Femur (tissue), 1 donor: ENCODE measurements at places on chromosomes 4 and X.

DNA sequence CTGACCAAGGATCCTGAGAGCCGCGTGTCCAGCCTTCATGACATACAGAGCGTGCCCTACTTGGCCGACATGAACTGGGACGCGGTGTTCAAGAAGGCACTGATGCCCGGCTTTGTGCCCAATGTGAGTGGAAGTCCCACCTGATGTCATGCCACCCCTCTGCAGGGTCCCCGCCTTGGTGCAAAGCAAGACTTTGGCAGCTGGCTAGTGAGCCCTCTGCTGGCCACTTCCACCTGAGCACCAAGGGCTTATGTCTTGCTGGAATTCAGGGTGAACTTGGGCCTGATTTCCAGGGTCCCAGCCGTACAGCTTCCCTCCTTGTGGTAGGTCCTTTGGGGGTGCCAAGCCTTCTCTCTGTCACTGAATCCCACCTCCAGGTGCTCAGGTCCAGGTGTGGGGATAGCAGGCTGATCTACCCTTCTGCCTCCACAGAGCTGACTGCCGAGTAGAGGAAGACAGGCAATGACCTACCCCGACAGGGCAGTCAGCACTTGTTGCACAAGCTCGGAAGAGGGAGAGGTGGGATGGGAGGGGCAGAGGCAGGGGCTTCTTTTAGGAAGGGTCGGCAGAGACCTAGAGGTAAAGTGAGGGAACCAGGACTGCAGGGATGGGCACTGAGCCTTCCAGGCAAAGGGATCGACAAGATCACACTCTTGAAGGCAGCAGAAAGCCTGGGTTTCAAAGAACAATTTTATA lies 248.1 kb downstream of the EVC2 start:
- DNase-seq = no peak

GRCh38 chrX:49877397-49878101 lies 1.7 kb upstream of the USP27X start:
- no peak for DNase-seq

GRCh38 chr4:113141901-113142346 lies 92.5 kb downstream of the ANK2 start:
- no peak for DNase-seq

- no peak for DNase-seq
Measured at GRCh38 chr4:163967263-163967662, 472.8 kb downstream of the TMA16 start.

DNA sequence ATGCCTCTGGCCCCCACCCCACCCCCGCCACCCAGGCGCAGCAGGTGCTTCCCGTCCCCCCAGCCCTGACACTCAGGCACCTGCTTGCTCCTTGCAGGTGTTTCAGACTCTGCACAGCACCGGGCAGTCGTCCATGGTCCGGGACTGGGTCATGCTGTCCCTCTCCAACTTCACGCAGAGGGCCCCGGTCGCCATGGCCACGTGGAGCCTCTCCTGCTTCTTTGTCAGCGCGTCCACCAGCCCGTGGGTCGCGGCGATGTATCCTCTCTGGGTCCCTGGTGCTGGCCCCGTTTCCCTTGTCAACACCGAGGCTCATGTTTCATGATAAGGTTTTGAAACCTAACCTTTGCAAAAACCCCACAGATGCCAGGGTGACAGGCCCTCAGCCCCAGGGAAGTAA lies 10.2 kb upstream of the MSANTD1 start:
- no peak for DNase-seq

DNA sequence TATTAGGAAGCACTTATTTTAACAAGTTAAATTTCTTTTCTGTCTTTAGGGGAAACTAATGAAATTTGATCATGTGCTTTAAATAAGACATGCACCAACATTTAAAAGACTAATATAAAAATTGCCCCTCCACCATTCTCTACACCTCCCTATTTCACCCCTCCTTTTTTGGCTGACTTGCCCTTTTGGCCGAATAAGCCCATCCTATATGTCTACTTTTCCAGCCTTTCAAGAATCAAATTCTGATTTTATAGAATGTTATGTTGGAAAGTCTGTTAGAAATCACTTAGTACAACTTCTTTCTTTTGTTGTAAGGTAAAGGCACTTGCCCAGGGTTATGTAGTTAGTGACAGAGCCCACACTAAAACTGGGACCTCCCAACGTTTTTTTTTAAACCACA lies 1.8 kb downstream of the CAPN6 start:
- no peak for DNase-seq

GRCh38 chrX:7926914-7927258 lies 327 bp downstream of the PNPLA4 start:
- no peak for DNase-seq

DNA sequence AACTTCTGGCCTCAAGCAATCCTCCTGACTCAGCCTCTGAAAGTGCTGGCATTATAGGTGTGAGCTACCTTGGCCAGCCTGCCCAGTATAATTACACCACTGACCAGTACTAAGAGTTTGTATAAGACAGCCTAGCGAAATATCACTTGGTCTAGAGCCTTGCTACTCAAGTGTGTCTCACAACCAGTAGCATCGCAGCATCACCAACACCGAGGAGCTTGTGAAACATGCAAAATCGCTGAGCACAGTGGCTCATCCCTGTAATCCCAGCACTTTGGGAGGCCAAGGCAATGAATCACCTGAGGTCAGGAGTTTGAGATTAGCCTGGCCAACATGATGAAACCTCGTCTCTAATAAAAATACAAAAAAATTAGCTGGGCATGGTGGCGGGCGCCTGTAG lies 102.0 kb upstream of the GATB start:
- no peak for DNase-seq

GRCh38 chrX:105116486-105116885 lies 104.0 kb downstream of the TEX13A start:
- DNase-seq = no peak

GRCh38 chr4:114464726-114465272 lies 133.8 kb upstream of the UGT8 start:
- no peak for DNase-seq

DNA sequence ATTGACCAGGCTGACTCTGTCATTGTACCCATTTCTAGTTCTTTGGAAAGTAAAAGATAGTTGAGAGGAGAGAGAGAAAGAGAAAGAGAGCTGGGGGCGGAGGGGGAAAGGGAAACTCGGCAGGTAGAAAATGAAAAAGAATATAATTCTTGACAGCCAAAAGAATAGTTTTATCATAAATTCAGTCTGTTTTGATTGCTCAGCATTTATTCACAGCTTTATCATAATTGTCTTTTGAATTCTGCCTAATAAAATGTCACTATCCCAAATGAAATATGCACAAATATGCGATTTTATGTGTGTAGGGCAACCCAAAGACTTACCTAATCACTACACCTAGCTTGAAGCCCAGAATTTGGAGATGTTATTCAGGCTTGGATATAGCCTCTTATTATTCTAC lies 1024.0 kb upstream of the PABPC4L start:
- DNase-seq = no peak

GRCh38 chrX:103212749-103213457 lies 2.0 kb upstream of the BEX4 start:
- no peak for DNase-seq

- no peak for DNase-seq
Measured at GRCh38 chrX:126900937-126901336, 81.4 kb downstream of the PRR32 start.

GRCh38 chrX:8404926-8405325 lies 59.7 kb upstream of the VCX3B start:
- DNase-seq = no peak

GRCh38 chr4:77043507-77044136 lies 32.2 kb downstream of the CCNI start:
- DNase-seq = no peak

DNA sequence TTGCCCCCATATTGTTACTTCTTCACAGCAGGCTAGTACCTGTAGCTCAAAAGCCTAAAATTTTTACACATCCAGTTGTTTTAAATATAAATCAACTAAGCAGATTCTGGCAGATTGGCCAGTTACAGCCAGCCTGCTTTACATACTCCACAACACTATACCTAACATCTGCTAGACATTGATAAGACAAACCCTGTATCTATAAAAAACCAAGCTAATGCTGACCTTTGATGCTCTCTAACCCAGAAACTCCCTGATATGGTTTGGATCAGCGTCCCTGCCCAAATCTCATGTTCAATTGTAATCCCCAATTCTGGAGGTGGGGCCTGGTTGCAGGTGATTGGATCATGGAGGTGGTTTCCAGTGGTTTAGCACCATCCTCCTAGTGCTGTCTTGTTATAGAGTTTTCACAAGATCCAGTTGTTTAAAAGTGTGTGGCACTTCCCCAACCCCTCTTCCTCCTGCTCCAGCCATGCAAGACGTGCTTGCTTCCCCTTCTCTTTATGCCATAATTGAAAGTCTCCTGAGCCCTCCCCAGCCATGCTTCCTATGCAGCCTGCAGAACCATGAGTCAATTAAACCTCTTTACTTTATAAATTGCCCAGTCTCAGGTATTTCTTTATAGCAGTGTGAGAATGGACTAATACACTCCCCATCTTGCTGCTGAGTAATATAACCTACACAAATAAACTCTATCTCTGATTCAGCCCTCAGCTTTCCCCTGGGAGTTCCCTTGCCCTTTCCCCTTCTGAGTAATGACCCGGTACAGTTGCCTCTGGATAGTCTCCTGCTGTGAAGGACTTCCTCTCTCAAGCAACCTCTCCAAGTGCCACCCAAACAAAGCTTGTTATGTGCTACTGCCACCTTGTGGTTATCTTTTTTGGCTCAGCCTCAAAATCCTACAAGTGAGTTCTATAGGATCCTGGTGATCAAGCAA lies 39.6 kb downstream of the ZCCHC13 start:
- DNase-seq = peak; percentile 31

DNA sequence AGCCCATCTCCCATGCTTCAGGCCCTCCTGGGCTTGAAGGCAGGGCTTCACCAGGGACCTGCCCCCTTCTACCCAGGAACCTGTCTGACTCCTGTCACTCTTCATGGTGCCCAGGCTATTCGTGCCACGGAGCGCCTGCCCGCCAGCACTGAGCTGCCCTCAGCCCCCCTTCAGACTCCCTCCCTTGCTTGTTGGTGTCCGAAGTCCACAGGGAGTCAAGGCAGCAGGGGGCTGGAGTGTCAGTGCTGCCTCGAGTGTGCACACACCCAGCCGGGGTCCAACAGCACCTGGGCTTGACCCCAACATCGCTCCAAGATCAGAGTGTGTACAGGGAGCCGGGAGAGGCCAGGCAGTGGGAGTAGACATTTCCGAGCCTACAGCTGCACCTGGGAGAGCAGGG lies 59.8 kb downstream of the TBCK start:
- DNase-seq = no peak

GRCh38 chr4:154720123-154720522 lies 23.7 kb upstream of the LRAT start:
- no peak for DNase-seq

GRCh38 chr4:29046186-29046585 lies 1674.0 kb upstream of the PCDH7 start:
- peak; percentile 32 for DNase-seq

DNA sequence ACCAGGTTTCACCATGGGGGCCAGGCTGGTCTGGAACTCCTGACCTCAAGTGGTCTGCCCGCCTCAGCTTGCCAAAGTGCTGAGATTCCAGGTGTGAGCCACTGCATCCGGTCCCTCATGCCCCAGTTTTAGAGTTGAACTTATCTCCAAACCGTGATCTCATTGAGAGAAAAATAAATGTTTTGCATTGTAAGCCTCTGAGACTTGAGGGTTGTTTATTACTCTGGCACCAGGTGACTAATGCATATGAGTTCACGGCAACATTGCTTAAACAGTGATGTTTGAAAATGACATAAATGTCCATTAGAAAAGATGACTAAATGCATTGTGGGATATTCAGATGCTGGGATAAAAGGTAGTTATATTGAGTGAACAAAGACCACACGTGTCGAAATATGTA lies 22.9 kb upstream of the FAT1 start:
- no peak for DNase-seq

DNA sequence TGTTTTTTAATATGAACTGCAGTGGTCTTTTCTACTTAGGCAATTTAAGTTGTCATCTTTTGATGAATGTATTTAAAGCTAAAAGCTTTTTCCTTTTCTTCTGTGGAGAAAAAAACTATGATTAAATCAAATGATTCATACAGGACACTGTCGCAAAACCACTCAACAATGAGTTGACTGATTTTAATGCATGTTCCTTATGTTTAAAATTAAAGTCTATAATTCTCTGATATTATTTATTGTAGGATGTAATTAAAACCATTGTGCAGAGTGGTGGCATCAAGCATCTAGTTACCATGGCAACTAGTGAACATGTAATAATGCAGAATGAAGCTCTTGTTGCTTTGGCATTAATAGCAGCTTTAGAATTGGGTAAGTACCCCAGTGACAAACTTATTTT lies 172.5 kb downstream of the RAP1GDS1 start:
- DNase-seq = no peak

DNA sequence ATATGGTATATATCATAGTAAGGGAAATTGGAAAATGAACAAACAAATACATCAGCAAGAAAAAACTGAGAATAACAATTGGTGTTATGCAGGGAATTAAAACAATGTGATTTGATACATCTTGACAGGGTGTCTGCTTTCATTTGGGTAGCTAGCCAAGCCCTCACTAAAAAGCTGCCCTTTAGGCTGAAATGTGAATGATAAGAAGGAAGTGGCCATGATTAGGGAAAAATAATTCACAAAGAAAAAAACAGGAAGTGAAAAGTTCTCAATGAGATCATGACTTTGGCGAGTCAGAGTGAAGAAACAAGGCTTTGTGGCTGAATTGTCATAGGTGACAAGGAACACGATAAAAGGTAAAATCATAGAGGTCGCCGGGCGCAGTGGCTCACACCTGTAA lies 675.8 kb upstream of the SLIT2 start:
- no peak for DNase-seq

DNA sequence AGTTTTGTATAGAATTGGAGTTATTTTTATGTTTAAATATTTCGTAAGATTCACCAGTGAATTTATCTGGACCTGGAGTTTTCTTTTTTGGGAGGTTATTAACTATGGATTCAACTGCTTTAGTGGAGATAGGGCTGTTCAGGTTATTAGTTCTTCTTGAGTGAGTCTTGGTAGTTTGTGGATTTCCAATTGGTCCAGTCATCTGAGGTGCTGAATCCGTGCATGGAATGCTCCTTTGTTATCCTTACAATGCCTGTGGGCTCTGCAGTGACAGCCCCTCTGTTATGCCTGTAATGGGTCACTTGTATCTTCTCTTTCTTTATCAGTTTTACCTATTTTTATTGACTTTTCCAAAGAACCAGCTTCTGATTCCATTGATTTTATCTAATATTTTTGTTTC lies 15.4 kb upstream of the NKX1-1 start:
- no peak for DNase-seq

DNA sequence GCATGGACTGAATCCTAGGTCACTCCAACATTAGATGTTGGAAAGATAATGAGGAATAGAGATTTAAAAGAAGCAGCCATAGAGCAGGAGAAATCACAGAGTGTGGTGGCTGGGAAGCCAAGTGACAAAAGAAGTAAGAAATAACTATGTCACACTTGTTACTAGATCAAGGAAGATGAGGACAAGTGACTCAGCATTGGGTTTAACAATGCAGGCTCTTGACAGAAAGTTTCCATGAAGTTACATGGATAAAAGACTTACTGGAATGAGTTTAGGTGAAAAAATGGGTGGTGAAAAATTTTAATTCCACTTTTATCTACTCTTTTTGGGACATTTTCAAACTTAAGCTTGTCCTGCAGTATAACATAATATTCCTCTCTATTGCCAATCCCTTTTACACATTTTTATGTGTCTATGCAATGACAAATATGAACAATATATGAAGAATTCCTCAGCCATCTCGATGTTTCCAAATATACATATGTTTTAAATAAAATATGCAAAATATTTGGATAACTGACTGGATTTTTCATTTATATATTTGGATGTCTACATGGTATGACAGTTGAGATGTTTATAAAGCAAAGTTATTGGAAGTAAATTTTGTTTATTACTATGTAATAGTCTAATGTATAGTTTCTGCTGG lies 462.6 kb downstream of the IL15 start:
- DNase-seq = no peak

- no peak for DNase-seq
Measured at GRCh38 chr4:6633091-6633906, 7.2 kb upstream of the MRFAP1 start.
